Adrenal gland (tissue), 19 donors: ENCODE measurements at places on chromosomes 3 and 15. TPM values are rescaled to one million over a fixed set of nuclear protein-coding genes. Genes with fewer than 3 reads are reported as not detected.

- DNase-seq: no peak
- H3K36me3 ChIP-seq: no peaks in the 10 kb centered on the region
- no peak overlapping the region for H3K27ac ChIP-seq
- H3K27me3 ChIP-seq: no peaks in the 10 kb centered on the region
- H3K4me1 ChIP-seq: peaks cover 14% of the 10 kb centered on the region
- peak overlapping the region; percentile 26 for H3K4me3 ChIP-seq
These were observed 587 bp upstream of the TNK2 start for GRCh38 chr3:195908694-195909581.

Gene FRMD4B
- 37.6 TPM for total RNA-seq

DNA sequence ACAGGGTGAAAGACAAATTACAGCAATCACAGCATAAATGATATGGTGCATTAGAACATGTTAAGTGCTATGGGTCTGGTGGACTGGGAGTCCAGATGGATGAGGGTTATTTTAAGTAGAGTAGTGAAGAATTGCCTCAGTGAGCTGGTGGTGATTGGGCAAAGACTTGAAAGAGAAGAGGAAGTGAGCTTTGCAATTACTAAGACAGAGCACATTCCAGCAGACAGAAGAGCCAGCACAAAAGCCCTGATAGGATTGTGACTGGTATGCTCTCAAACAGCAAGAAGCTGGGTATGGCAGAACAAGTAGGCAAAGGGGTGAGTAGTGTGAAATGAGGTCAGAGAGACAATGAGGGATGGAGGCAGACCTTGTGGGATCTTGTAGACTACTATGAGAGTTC is 2.1 kb upstream of the ACKR4 start:
- no peak for DNase-seq
- H3K27me3 ChIP-seq: no peaks in the 10 kb centered on the region
- H3K4me3 ChIP-seq: no peak overlapping the region
- H3K4me1 ChIP-seq: peaks cover 31% of the 10 kb centered on the region
- no peak overlapping the region for H3K27ac ChIP-seq
- H3K36me3 ChIP-seq: no peaks in the 10 kb centered on the region

GRCh38 chr15:80003934-80004472 is 33.0 kb upstream of the BCL2A1 start:
- no peak for DNase-seq
- H3K4me3 ChIP-seq: no peak overlapping the region
- H3K4me1 ChIP-seq: no peaks in the 10 kb centered on the region
- no peaks in the 10 kb centered on the region for H3K36me3 ChIP-seq
- no peaks in the 10 kb centered on the region for H3K27me3 ChIP-seq

Gene BCHE
- 9.2 TPM for total RNA-seq

Gene PAK6
- total RNA-seq: 19.6 TPM

Gene SETMAR
- 14.6 TPM for total RNA-seq

- no peak overlapping the region for H3K4me3 ChIP-seq
- H3K36me3 ChIP-seq: no peaks in the 10 kb centered on the region
- no peak for DNase-seq
- H3K27me3 ChIP-seq: no peaks in the 10 kb centered on the region
- no peak overlapping the region for H3K27ac ChIP-seq
- no peaks in the 10 kb centered on the region for H3K4me1 ChIP-seq
These were observed 7.7 kb upstream of the SCN10A start for GRCh38 chr3:38823722-38824121.

Gene MIX23
- 10.6 TPM for total RNA-seq

GRCh38 chr3:71416876-71417275 is 166.7 kb downstream of the FOXP1 start:
- no peak overlapping the region for H3K4me3 ChIP-seq
- H3K27ac ChIP-seq: no peak overlapping the region
- no peaks in the 10 kb centered on the region for H3K4me1 ChIP-seq
- DNase-seq: no peak
- no peaks in the 10 kb centered on the region for H3K36me3 ChIP-seq

DNA sequence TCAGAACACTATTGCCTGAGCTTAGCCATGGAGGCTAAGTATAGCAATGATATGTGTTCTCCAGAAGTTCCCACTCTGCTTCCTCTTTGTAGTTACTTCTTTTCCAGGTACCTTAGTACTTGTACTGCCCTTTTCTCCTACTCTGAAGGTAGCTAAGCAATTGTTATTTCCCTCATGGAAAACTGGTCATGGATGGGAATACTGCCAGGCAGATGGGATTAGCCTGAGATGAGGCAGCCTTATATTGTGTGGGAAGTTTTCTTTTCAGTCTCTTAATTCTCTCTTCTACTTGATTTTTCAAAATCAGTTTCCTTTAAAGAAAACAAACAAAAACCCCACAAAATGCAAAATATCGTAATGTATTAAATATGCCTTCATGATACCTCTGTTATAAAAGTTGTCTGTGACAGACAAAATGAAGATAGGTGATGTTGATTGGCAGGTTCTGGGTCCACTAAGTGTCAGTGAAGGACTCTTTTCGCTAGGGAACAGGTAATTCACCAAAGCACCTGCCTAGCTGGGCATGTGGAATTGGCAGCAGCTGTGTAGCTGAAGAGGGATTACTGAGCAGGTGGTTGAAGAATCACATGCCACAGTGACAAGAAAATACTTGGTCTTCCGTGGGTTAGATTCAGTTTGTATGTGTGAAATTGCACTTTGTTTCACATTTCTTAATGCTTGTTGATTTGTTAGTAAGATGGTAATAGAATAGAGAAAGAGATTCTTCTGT is 4.1 kb downstream of the ZNF609 start:
- no peak overlapping the region for H3K4me3 ChIP-seq
- no peaks in the 10 kb centered on the region for H3K27me3 ChIP-seq
- no peak overlapping the region for H3K27ac ChIP-seq
- H3K4me1 ChIP-seq: peaks cover 67% of the 10 kb centered on the region
- no peak for DNase-seq

- H3K36me3 ChIP-seq: no peaks in the 10 kb centered on the region
- peaks cover 30% of the 10 kb centered on the region for H3K4me1 ChIP-seq
- peak; percentile 46 for DNase-seq
- no peak overlapping the region for H3K4me3 ChIP-seq
- H3K27ac ChIP-seq: peak overlapping the region; percentile 44
- H3K27me3 ChIP-seq: no peaks in the 10 kb centered on the region
These were observed 81.2 kb downstream of the IGF1R start for GRCh38 chr15:98729446-98730042.

GRCh38 chr3:113000691-113001090 is 9.9 kb downstream of the GTPBP8 start:
- no peaks in the 10 kb centered on the region for H3K4me1 ChIP-seq
- H3K4me3 ChIP-seq: no peak overlapping the region
- H3K27ac ChIP-seq: no peak overlapping the region

GRCh38 chr15:71433402-71433801 is 318.1 kb downstream of the THSD4 start:
- no peaks in the 10 kb centered on the region for H3K4me1 ChIP-seq
- no peaks in the 10 kb centered on the region for H3K27me3 ChIP-seq
- no peaks in the 10 kb centered on the region for H3K36me3 ChIP-seq
- DNase-seq: no peak
- no peak overlapping the region for H3K27ac ChIP-seq

Gene FBXL22
- total RNA-seq: 0.80 TPM

DNA sequence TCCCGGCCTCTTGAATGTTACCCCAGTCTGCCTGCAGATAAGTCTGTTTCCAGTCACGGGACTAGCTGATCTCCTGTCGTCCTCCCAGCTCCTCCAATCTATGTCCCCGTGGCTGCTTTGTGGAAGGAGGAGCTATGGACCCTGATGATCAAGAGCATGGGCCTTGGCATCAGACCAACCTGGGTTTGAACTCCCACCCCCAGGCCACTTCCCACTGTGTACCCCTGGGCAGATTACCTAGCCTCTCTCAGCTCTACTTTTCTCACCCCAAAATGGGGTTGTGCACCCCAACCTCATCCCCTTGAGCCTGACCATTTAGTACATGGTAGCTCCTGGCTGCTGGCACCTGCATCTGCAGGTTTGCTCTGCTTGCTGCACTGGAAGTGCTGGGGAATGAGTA is 55.8 kb downstream of the GASK1A start:
- H3K4me1 ChIP-seq: no peaks in the 10 kb centered on the region
- DNase-seq: peak; percentile 28
- no peaks in the 10 kb centered on the region for H3K27me3 ChIP-seq
- H3K36me3 ChIP-seq: no peaks in the 10 kb centered on the region
- no peak overlapping the region for H3K4me3 ChIP-seq

DNA sequence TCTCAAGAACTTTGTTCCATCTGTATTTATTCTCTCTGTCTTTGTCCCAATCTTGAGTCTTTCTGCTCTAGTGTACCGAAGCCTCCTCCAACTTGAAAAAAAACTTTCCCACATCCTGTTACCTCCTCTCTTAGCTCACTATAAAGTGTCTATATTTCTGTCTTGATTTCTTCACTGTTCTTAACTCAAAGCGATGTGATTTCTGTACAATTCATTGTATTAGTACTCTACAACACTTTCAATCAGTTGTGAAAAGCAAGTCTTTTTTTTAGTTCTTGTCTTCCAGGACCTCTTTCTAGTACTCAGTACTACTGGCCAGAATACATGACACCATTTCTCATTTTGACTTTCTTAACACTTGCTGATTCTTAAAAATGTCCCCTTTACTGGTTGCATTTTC is 353.5 kb upstream of the SATB1 start:
- H3K36me3 ChIP-seq: no peaks in the 10 kb centered on the region
- H3K27ac ChIP-seq: no peak overlapping the region
- DNase-seq: no peak
- no peak overlapping the region for H3K4me3 ChIP-seq

DNA sequence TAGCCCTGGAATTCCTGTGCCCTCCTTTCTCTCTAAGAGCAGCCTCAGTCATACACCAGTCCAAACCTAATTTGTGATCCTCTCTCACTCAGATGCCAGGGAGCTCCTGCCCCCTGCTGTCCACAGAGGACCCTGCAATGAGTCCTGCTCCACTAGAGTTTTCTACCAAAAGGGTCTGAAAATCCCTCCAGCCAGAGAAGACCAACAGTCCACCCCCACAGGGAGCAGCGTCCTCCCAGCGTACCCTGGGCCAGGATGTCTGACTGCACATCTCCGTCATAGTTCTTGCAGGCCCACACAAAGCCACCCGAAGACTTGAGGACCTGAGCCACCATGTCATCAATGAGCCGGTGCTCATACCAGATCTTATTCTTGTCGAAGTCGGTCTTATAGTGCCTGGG is 15.4 kb downstream of the IDH2 start:
- peak; percentile 54 for DNase-seq
- H3K27me3 ChIP-seq: no peaks in the 10 kb centered on the region
- H3K4me3 ChIP-seq: no peak overlapping the region
- no peak overlapping the region for H3K27ac ChIP-seq

Gene CIB1
- 133 TPM for total RNA-seq

Gene ZNF662
- 5.7 TPM for total RNA-seq

DNA sequence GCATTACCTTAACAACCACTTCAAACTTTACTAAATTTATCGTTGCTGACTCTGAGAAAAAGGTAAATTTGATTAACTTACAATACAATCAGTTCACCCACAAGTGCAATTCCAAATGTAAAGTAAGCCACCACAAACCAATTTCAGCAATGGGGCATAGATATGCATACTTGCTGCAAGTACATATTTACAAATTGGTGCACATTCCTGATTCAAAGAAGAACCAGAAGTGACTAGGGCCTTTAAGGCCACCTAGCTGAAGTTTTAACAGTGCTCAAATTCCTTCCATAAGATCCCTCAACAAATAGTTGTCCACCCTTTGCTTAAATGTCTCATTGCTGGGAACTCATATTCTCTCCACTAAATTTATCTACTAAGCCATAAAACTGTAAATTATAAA is 67.2 kb downstream of the INO80 start:
- H3K27ac ChIP-seq: no peak overlapping the region
- H3K4me3 ChIP-seq: no peak overlapping the region
- peaks cover under 1% of the 10 kb centered on the region for H3K4me1 ChIP-seq

GRCh38 chr3:175526191-175526590 is 667.1 kb downstream of the NAALADL2 start:
- no peak overlapping the region for H3K27ac ChIP-seq
- H3K27me3 ChIP-seq: no peaks in the 10 kb centered on the region
- no peaks in the 10 kb centered on the region for H3K4me1 ChIP-seq

- no peaks in the 10 kb centered on the region for H3K36me3 ChIP-seq
- peak; percentile 93 for DNase-seq
- no peak overlapping the region for H3K4me3 ChIP-seq
- H3K27ac ChIP-seq: no peak overlapping the region
- peaks cover 45% of the 10 kb centered on the region for H3K27me3 ChIP-seq
These were observed 4.0 kb downstream of the DUOXA2 start for GRCh38 chr15:45118131-45118588.

DNA sequence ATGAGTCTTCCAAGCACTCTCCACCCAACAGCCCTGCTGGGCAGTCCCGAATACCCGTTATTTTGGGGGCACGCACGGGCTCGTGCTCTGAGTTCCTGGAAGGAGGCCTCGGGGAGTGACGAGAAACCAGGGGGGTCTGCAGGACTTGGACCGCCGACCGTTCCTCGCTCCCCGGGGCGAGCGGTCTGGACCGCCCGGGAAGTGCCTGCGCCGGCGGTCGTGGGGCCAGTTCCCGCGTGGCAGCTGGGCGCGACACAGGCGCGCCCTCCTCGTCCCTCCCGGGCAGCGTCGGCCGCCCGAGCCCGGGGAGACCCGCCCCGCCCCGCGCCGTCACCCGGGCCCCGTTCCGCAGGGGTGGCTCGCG is 387 bp downstream of the GNB4 start:
- peak overlapping the region; percentile 82 for H3K27ac ChIP-seq
- H3K27me3 ChIP-seq: no peaks in the 10 kb centered on the region
- no peak overlapping the region for H3K4me3 ChIP-seq
- no peaks in the 10 kb centered on the region for H3K4me1 ChIP-seq
- no peak for DNase-seq

DNA sequence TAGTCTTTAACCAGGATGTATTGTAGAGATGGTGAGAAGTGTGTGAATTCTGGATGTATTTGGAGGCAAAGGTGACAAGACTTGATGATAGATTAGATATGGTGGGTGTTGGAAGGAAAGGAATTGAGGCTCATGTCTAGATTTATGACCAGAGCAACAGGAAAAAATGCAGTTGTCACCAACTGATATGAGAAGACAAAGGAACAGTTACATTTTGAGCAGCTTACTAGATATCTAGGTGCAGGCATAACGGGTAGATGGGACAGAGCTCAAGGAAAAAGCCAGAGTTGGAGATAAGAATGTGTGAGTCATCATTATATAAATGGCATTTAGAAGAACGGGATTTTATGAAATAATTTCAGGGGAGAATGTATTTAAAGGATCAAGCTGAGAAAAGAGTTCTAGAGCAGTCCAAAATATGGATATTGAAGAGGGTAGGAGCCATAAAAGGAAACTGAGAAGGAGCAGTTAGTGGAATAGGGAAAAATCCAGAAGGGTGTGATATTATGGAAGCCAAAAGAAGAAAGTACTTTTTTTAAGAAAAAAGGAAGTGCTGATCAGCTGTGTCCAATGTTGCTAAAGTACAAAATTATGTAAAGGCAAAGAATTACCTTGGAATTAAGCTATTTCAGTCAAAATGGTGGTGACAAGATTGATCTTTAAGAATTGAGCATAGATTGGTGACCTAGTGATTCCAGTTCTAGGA is 262.5 kb downstream of the CGGBP1 start:
- DNase-seq: no peak
- H3K27me3 ChIP-seq: peaks cover 11% of the 10 kb centered on the region
- no peak overlapping the region for H3K4me3 ChIP-seq

GRCh38 chr15:69067296-69067695 is 52.8 kb downstream of the NOX5 start:
- H3K27me3 ChIP-seq: no peaks in the 10 kb centered on the region
- no peak overlapping the region for H3K27ac ChIP-seq
- DNase-seq: no peak
- H3K4me1 ChIP-seq: no peaks in the 10 kb centered on the region

- H3K27me3 ChIP-seq: no peaks in the 10 kb centered on the region
- no peaks in the 10 kb centered on the region for H3K36me3 ChIP-seq
- H3K27ac ChIP-seq: no peak overlapping the region
- no peak for DNase-seq
- H3K4me1 ChIP-seq: no peaks in the 10 kb centered on the region
These were observed 24.0 kb upstream of the TEX9 start for GRCh38 chr15:56341201-56341600.
